ENCODE measurements at places on chromosomes 1 and 21.

DNA sequence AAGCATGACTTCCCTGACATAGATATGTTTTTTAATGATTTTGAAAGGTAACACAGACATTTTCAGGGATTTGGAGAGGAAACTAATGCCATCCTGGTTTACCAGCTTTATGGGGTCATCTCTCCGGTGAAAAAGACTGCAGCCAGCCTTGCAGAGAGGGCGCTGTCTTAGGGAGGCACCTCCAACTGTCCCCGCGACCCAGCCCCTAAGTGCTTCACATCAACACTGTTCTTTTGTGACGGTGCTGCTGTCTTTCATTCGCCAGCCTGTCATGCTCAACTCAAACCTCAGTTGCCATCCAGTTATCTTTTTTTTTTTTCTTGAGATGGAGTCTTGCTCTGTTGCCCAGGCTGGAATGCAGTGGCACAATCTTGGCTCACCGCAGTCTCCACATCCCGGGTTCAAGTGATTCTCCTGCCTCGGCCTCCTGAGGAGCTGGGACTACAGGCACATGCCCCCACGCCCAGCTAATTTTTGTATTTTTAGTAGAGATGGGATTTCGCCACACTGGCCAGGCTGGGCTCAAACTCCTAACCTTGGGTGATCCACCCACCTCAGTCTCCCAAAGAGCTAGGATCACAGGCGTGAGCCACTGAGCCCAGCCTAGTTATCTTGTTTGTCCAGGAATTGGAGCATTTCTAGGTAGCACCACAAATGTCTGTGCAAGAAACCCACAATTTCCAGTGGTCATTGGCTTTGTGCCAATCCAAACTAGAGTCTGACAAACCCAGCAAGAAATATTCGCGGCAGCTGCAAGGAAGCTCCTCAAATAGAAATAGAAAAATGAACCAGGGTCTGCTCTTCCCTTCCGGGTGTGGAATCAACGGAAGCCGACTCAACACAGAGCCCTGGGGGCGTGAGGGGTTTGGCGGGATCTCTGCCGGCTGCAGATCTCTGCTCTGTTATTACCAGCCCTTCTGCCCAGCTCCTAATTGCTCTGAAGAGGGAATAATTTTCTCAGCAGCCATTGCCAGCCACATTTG, 24.2 kb downstream of the PDE9A start:
- DNase-seq: peak; percentile 71

GRCh38 chr1:184908506-184908905, 65.8 kb downstream of the NIBAN1 start:
- DNase-seq: no peak

- no peak for DNase-seq
Measured at GRCh38 chr1:72724951-72725861, 442.9 kb upstream of the NEGR1 start.

GRCh38 chr21:41848958-41849580, 30.1 kb downstream of the PRDM15 start:
- no peak for DNase-seq

GRCh38 chr1:116579259-116579875, 8.5 kb upstream of the CD58 start:
- no peak for DNase-seq

DNA sequence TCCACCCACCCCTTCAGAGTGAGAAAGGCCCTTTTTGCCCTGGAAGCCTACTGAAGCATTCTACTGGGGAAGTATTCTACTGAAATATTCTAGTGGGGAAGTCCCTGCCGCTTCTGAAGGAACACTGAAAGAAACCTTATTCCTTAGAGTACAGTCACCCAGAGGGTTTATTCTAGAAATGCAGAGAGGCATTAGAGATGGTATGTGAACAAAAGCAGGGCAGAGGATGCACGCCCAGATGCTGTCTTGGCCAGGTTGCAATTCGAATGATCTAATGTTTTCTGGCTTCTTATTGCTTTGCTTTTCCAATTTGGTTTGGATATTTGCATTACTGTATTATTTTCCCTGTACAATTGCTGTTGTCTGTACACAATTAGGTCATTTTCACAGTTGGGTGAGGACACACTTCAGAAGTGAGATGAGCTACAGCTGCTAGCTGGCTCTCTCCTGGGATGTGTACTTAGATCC, 37.1 kb downstream of the CCN1 start:
- no peak for DNase-seq

DNA sequence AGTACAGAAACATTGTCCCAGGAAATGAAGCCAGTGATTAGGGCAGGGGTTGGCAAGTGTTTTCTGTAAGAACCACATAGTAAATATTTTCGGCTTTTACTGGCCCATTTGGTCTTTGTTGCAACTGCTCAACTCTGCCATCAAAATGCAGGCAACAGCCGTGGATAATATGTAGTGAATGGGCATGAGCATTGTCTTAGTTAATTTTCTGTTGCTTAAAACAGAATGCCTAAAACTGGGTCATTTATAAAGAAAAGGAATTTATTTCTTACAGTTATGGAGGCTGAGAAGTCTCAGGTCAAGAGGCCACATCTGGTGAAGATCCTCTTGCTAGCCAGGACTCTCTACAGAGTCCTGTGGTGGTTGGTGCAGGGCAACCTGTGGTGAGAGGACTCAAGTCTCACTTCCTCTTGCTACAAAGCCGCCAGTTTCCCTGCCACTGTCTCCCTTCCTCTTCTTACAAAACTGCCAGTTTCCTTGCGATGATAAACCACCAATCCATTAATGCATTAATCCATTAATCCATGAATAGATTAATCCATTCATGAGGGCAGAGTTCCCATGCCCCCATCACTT, 166.4 kb downstream of the PSMG1 start:
- no peak for DNase-seq

DNA sequence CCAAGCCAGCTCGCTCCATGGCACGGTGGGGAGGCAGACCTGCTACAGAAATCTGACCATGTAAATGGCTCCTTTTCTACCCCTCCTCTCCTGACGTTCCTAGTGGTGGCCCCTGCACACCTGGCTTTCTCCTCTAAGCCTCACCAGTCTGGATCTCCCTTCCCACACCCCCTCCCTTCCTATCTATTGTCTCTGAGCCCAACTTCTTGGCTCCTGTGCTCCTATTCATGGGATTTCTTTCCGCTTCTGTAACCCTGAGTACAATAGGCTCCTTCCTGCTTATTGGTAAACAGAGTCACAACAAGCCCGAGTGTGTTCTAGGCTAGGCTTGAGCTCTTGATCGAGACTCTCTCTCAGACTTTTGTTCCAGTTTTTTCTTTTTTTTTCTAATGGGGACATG, 17.6 kb downstream of the OPTC start:
- DNase-seq: no peak
